ENCODE measurements at places on chromosomes 2 and 18.
A peak's percentile ranks its signal among the peaks of the same experiment; 100 is the strongest.

GRCh38 chr18:77201506-77201905 is 48.1 kb upstream of the GALR1 start:
- DNase-seq = no peak

DNA sequence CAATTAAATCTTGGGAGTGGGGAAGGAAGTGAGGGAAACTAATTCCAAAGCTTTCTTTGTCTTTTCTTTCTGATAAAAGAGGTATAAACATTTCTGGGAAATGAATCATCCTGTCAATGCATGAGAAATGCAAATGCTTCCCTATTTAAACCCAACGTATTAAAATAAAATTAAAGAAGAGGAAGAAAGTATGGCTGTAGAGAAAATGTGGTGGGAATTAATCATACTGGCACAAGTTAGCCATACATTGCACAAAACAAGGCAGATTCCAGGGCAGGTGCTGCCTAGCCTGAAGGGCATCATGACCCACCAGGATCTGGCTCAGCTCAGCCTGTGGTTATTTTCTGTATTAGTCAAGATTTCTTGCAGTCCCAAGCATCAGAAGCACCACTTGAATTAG is 338.0 kb downstream of the NYAP2 start:
- DNase-seq = no peak

- DNase-seq = no peak
These were observed 12.6 kb downstream of the GNLY start for GRCh38 chr2:85706599-85707296.

- DNase-seq = no peak
These were observed 327.1 kb upstream of the CDH2 start for GRCh38 chr18:28504066-28504465.

DNA sequence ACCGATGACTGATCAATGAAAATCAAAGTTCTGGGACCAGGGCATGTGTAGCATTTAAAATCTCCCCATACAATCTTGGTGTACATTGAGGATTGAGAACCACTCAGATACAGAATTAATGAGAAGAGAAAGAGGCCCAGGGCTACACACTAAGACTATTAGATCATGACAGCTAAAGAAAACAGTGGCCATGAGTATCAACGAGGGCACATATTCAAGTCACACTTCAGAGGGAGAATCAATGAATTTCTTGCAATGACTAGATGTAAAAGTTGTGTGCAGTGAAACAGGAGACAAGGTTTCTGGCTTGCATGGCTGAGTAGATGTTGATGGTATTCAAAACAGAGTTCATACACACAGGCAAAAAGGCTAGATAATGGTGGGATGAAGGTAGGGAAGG is 29.1 kb downstream of the METTL8 start:
- no peak for DNase-seq

- peak; percentile 80 for DNase-seq
These were observed 8.6 kb upstream of the MTCL1 start for GRCh38 chr18:8696749-8697211.

DNA sequence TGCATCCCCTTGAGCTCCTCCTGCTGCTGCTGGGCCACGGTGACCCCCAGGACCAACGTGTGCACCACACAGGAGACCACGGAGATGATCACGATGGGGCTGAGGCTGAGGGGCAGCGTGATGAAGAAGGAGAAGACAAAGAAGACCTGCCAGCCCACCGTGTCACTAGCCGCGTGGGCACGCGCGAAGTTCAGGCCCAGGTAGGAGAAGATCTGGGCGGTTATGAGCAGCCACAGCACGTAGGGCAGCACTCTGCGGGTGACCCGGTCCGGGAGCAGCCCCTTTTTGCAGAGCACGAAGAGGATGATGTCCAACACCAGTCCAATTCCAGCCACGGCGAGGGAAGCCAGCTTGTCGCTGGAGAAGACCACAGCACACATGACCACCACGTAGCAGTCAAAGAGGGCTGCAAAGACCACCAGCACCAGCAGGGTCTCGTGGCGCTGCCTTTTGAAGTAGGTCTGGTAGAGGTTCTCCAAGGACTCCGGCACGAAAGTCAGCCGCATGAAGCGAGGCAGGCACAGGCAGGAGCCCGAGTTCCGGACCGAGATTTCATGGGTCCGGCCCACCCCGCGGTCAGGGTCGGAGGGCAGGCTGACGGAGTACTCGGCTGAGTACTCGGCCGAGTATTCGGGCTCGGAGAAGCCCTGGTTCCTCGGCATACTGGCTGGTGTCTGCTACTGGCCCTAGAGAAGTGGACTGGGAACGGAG is 1.6 kb downstream of the ADCY3 start:
- no peak for DNase-seq

DNA sequence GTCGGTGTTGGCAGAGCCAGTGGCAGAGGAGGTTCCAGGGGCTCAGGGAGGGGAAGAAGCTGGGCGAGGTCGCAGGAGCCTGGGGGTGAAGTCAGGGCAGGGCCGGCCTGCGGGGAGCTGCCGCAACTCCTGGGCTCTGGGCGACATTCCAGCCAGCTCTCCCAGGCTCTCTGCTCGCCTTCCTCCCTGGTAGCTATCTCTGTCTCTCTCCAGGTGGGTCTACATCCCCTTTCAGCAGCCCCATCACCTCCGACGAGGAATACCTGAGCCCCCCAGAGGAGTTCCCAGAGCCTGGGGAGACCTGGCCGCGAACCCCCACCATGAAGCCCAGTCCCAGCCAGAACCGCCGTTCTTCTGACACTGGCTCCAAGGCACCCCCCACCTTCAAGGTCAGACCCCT is 27.0 kb downstream of the SPEG start:
- no peak for DNase-seq

DNA sequence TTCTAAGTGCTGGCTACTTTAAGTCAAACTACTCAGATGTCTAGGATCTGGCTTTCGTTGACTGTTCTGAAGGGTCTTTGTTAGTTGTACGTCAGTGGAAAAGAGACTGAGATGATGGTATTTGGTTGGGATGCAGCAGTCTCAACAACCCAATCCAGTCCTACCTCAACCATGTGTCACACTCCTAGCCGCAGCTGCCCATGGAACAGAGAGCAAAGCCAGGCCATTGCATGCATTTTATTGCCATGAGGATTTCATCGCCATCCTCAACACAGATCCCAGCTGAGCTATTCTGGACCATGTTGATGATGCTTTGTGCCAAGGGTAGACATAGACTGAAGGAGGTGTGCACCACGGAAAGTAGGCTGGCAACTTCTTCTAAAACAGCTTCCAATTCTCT is 97.3 kb upstream of the STK39 start:
- DNase-seq = no peak

- no peak for DNase-seq
These were observed 175.3 kb downstream of the RAB3GAP1 start for GRCh38 chr2:135227386-135227785.

- no peak for DNase-seq
These were observed 54.2 kb downstream of the ROCK2 start for GRCh38 chr2:11290211-11290610.

DNA sequence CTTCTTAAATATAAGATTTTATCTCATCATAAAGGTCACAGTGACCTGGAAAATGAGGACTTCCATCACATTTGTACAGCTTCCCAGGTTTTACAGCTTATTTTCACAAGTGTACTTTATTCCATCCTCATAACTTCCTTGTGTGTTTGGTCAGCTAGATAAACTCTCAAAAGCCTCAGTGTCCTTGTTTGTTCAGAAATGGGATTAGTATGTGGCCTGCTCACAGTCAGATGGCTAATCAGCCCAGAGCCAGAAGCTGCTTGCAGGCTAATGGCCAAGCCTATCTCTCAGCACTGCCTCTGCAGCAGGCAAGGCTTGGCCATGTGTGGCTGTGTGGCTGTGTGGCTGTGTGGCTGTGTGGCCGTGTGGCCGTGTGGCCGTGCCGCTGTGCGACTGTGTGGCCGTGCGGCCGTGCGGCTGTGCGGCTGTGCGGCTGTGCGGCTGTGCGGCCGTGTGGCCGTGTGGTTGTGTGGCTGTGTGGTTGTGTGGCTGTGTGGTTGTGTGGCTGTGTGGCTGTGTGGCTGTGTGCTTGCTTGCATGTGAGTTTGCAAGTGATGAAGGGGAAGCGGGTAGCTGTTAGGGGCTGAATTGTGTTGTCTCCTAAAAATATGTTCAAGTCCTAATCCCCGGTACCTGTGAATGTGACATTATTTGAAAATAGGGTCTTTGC is 233.0 kb upstream of the TNP1 start:
- DNase-seq = no peak

GRCh38 chr2:46942891-46943626 is 27.5 kb upstream of the MCFD2 start:
- DNase-seq = no peak

GRCh38 chr2:190418727-190419126 is 10.6 kb downstream of the MFSD6 start:
- no peak for DNase-seq

DNA sequence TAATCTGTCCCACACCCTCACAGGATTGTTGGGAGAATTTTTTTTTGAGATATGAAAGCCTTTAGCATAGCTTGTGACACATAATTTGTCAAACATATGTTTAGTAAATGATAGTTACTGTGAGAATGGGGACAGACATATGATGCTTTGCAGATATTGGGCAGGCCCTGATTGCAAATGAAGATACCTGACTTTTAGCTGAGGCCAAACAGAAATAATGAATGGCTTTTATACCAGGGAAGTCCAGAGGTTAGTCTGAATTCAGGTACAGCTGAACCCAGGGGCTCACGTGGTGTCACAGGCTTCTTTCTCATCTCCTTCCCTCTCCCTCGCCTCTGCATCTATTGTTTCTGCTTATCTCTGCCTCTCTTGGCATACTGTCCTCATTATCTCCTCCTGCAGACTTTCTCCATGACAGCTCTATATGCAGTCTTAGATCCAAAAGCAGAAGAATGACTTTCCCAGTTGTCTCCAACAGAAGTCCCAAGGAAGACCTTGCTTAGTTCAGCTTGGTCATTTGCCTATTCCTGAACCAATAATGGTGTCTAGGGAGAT is 4.9 kb upstream of the WNT10A start:
- DNase-seq = no peak

- DNase-seq = no peak
These were observed 19.2 kb upstream of the NCKAP1 start for GRCh38 chr2:183057333-183057985.

GRCh38 chr2:551621-552020 is 125.6 kb downstream of the TMEM18 start:
- no peak for DNase-seq

GRCh38 chr2:120441744-120442471 is 96.0 kb downstream of the INHBB start:
- peak; percentile 35 for DNase-seq

- no peak for DNase-seq
These were observed 251.5 kb upstream of the THUMPD2 start for GRCh38 chr2:40030456-40030975.

- DNase-seq = peak; percentile 6
These were observed 1.3 kb downstream of the GORASP2 start for GRCh38 chr2:170930131-170930990.

DNA sequence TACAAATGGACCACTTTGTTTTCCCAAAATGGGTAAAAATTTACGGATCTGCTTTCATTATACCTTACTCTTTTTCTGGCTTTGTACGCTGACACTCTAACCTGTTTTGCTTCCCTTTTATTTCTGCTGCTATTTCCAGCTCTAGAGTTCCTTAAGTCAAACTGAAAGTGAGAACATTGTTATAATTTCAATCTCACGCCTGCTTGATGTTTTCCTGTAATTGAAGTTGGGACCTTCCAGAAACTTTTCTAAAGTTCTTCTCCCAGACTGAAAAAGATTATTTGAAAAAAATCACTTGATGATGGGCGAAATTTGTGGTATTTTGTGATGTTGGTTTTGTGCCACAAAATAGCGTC is 1.8 kb downstream of the GLS start:
- no peak for DNase-seq

- DNase-seq = no peak
These were observed 117.1 kb upstream of the TMEFF2 start for GRCh38 chr2:192311701-192312460.

GRCh38 chr2:21422050-21422449 is 298.3 kb downstream of the TDRD15 start:
- no peak for DNase-seq

DNA sequence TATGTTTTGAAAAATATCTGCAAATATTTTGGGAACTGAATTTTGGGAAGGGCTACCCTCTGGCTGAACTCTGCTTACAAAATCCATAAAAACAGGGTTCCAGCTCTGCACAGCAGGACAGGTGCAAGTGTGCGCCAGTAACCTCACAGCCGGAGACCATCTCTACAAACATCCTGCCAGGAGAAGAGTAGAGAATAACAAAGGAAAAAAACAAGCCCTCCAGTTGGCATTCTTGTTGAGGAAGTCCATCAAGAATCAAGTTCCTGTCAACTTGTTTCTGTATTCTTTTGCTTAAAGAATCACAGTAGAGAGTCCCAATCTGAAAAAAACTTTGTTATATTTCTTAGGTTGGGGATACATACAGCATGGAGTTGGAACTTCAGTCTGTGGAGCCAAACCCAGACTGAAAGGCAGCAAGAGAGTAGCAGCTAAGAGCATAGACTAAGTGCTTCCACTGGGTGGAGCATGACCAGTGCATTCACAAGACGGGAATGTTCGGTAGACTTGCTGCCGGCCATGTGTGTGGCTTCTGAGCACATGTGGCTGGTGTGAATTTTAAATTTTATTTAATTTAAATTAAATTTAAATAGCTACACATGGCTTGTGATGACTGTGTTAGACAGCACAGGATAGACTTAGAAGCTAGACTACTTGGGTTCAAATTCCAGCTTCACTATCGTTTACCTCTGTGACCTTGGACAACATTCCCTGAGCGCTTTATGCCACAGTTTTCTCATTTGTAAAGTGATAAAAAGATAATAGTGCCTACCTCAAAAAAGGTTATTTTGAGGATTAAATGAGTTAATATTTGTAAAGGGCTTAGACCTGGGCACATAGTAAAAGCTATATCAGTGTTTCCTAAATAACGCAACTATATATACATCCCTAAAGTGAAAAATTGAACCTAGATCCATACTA is 41.9 kb downstream of the SPTBN1 start:
- DNase-seq = no peak

GRCh38 chr2:235779444-235779896 is 285.6 kb downstream of the AGAP1 start:
- peak; percentile 27 for DNase-seq

GRCh38 chr2:28628506-28628905 is 123.1 kb upstream of the PPP1CB start:
- DNase-seq = no peak

Data from hypothalamus (tissue), 51 donors.